Activated effector memory CD4-positive, alpha-beta T cell treated with anti-CD3 and anti-CD28 coated beads, Interleukin-2, amount 50 U/mL, for 16 hours (primary cell): ENCODE measurements at places on chromosomes 11 and 22.

DNA sequence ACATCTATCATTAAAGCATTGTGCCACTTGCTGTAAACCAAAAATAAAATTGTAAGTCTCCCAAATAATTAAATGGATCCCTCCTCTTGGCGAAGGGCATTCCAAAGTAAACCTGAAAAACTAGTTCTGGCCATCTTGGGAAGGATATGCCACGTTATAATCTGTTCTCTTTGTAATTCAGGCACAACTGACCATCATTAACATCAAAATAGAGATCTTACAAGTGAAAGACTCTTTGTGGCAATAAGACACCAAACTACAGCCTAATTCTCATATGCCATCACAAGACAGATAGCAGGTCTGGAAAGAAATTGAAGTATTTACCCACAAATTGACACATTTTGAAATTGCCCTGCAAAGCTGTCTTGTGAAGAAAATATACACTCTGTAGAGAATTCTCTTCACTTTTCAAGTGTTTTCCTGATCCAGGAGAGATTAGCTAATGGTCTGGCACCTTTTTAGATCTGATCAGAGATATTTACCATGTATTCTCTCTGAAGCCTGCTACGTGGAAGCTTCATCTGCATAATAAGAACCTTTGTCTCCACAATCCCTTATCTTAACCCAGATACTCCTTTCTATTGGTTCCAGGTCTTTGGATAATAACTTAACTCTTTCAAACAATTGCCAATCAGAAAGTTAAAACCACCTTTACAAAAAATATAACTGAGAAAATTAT lies 630.4 kb upstream of the CCDC179 start:
- no peak for DNase-seq

DNA sequence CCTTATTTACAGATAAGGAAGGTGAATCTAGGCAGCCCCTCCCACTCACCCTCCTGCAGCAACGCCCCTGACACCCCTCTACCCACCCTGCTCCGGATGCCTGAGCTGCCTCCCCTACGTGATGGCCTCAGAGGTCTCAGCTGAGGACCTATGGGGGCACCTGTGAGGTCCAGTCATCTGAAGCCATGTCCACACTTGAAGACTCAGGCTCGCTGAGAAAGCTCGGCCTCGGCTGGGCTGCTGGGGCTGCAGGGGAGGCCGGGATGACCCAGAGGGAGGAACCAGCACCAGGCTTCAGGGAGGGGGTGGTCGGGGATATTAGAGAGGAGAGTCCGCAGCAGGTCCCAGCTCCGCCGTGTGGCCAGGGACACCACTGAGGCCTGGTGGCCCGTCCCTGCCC lies 92.8 kb downstream of the BRD1 start:
- peak; percentile 41 for DNase-seq

DNA sequence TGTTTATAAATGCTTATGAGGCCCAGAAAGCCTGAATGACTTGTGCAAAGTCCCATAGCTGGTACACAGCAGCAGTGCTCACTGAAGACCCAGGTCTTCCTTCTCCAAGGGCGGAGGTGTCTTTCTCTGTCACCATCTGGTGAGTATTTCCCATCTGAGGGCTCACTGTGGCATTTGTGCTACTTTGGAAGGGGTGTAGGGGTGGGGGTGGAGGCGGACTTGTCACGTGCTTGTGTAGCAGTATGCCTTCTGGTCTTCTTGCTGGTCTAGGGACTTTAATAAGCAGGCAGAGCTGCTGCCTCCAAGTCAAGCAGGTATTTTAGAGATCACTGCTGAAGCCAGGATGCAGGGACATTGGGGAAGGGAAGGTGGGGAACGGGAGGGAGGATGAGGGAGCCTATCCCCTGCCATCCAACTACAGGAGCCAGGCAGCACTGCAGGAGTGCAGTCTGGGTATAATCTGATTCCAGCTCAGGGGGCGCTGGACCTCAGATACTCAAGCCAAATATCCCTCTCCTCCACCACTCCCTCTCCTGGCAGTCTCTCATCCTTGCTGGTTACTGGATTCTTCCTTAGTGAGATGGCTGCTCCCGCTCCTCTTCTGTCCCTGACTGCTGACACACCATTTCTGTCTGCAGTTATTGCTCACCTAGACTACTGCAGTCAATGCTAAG lies 3.4 kb downstream of the ABCC8 start:
- no peak for DNase-seq

DNA sequence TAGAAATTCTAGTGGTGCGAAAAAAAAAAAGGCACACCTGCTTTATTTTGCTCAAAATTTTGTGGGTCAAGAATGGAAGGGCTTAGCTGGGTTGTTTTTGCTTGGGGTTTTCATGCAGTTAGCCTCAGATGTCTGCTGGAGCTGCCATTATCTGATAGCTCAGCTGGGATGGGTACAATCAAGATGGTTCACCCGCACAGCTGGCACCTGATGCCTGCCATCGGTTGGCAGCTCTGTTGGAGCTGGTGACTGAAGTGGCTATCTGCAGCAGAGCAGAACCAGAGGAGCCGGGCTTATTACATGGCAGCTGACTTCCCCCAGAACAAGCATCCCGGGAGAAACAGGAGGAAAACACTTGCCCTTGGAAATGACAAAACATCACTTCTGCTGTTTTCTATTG lies 12.1 kb upstream of the ELFN2 start:
- DNase-seq: no peak

- no peak for DNase-seq
These were observed 89.1 kb downstream of the TRIM44 start for GRCh38 chr11:35751664-35752061.

DNA sequence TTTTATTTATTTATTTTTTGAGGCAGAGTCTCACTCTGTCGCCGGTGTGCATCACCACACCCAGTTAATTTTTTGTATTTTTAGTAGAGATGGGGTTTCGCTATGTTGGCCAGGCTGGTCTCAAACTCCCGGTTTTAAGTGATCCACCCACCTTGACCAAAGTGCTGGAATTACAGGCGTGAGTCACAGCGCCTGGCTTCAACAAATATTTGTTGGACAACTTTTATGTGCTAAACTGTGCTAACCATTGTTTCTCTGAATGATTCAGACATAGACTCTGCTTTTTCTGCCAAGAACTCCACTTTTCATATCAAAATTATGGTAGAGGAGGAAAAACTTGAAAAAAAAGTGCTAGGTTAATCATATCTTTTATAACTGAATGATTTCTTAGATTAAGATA lies 36.3 kb downstream of the MMP7 start:
- no peak for DNase-seq

DNA sequence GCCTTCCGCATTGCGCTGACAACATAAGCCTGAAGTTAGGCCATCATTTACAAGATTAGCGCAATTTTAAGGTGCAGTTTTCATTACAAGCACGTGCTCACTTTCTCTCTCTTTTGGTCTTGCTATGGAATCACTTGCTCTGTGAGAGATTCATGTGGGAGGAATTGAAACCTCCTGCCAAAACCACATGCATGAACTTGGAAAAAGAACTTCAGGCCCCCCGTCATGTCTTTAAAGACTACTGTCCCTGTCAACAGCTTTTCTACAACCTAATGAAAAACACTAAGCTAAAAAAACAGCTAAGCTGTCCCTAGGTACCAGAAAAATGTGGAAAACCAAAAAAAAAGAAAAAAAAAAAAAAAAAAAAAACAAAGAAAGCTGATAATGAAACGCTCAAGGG lies 1707.6 kb upstream of the RAG2 start:
- DNase-seq: no peak

DNA sequence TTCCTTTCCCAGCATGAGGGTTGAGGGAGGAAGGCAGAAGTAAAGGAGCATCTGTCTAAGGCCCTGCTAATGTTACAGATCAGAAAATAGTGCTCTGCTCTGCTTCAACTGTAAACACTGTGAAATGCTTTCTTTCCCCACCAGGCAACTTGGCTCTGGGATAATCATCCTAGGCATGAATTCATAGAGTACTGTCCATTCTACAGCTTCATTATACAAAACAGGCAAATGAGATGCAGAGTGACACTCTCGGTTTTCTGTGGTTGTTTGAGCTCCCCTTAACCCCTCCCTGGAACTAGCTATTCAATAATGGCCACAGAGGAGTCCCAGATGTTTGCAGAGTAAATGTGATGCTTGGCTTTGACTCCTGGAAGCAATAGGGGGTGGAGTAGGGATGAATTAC lies 184.3 kb upstream of the CTSC start:
- no peak for DNase-seq

GRCh38 chr11:75510723-75511019 lies 15.1 kb downstream of the GDPD5 start:
- no peak for DNase-seq

DNA sequence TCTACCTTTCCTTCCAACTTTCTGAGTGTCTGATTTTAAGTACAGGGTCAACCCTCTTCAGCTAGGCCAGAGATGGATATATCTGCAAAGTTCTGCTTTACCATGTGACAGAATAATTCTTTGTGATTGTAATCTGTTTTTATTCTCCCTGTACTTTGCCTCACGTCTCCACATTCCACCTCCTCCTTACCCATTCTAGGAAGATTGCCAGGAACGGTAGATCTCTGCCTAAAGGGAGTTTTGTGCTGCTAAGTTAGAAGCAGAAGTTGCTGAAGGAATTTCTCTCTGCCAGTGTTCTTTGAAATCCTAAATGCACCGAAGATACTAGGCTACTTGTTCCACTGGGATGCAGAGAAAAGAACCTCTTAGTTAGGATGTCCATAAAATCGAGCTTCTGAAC lies 20.7 kb upstream of the FAM181B start:
- no peak for DNase-seq

DNA sequence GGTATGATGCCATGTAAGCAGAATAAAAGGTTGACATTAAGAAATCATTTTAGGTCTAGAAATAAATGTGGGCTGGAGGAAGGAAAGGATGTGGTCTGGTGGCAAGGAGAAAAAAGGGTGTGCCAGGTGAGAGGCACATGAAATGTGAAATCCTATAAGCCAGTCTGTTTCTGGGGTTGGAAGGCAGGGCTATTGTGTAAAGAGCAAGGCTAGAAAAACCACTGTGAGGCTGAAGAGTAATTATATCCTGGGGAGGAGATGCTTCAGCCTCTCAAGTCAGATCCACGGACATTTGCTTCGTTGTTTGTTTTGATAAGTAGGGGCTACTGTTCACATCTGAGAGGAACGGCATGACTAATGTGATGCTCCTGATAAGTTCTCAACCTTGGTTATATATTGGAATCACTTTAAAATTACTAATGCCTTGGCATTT lies 77.5 kb upstream of the CTSC start:
- DNase-seq: no peak

DNA sequence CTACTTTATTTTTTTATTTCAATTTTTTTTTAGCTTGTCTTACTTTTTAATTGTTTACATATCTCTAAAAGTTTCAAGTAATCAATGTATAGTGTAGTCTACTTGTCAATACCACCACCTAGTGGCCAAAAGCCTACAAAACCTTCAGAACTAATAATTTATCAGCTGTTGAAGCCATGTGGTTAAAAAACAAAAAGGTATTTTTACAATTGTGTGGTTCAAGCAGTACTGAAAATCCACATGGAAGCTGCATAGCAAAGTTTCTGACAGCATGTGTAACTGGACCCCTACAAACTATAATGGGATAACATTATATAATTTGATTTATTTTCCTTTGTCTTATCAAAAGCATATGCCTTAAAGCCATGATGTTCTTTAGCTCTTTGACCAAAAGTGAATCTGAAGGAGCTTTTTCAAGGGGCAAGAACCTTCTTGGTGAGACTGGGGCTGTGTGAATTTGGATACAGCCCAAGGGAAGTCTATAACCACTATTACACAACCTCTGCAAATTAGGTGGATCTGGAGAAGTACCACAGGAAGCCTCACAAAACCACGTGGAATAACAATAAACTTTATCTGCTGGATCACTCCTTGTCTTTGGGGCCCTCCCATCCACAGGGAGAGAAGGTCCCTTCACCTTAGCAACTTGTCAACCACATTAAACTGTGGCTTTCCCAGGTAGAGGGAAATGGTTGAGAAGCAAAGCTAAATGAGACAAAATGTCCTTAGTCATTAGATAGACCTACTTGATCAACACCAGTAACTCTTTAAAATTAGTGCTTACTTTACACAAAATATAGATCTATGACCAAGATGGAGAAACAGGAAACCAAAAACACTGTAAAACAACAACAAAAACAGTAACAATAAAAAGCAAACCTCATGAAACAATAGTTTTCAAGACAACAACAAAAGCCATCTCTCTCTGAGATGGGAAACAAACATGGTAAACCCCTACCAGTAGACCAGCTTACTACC lies 9.9 kb downstream of the NARS2 start:
- DNase-seq: no peak

- no peak for DNase-seq
These were observed 134.6 kb downstream of the AASDHPPT start for GRCh38 chr11:106212081-106212480.

DNA sequence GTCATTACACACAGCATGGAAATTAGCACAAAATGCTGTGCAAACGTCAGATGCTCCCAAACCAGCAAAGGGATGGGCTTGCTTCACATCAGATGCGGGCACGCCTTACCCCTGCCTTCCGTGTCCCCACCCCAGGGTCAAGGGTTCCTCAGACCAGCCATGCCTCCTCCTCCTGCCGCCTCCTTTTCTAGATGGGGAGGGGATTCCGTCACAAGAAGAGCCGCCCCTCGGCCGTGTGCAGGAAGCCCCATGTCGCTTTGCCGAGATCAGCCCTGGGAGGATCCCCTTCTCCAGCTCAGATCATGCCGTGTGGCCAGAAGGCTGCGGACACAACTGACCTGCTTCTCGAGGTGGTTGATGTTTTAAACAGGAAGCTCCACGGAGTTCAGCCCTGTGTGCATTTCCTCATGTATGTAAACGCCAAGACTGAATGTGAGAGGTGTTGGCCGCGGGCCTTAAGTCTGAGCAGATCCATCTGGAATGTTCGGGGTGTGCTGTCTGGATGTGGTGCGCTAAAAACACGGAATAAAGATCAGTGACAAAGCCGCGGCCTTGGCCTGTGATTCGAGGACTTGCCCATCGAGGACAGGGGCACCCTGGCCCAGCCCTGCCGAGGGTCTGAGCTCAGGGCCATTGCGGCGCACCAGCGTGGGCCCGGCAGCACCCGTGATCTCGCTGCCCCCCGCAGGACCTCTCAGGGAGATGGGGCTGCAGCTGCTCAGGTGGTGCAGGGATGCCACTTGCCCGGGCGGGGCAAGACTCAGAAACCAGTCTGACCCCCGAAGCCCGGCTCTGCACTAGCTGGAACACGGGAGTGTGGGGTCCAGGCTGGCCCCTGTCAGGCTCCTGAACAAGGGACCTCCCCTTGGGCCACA lies 412.9 kb downstream of the TBC1D22A start:
- peak; percentile 60 for DNase-seq

GRCh38 chr11:64608046-64608445 lies 17.0 kb downstream of the SLC22A12 start:
- DNase-seq: no peak

DNA sequence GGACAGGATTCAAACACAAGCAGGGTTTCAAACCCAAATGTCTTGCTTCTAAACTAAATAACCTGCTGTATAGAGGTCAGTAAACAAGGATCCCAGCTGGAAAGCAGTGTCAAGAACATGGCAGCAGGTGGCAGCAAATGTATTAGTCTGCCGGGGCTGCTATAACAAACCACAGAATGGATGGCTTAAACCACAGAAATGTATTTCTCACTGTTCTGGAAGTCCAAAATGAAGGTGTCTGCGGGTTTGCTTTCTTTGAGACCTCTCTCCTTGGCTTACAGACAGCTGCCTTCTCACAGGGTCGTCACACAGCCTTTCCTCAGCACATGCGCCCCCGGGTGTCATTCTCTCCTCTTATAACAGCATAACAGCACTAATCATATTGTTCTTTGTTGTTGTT lies 65.1 kb upstream of the LRRC55 start:
- no peak for DNase-seq
